Activated naive CD8-positive, alpha-beta T cell treated with anti-CD3 and anti-CD28 coated beads, Interleukin-2, amount 50 U/mL, for 24 hours (primary cell): ENCODE measurements at places on chromosomes 6 and 20.

- DNase-seq, result no peak
These were observed 187.2 kb downstream of the LRFN2 start for GRCh38 chr6:40399888-40400457.

GRCh38 chr6:135012764-135013163, 41.9 kb downstream of the HBS1L start:
- no peak for DNase-seq

- DNase-seq, result no peak
These were observed 23.7 kb upstream of the MMS22L start for GRCh38 chr6:97306544-97307320.

DNA sequence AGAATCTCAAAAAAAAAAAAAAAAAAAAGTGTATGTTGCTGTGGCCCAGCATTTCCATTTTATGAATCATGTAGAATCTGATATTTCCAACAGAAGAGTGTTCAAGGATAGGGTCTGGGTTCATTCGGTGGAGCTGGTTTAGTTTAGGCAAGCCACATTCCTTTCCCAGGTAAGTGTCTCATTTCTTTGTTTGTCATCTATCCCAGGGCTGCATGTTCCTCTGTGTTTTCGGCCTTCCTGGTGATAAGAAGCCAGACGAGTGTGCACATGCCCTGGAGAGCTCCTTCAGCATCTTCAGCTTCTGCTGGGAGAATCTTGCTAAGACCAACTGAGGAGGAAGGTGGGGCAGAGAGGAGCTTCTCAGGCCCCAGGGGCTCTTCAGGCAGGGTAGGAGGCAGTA, 38.2 kb downstream of the NFYA start:
- no peak for DNase-seq

- DNase-seq, result no peak
These were observed 59.7 kb upstream of the SNX9 start for GRCh38 chr6:157763129-157763903.

GRCh38 chr20:21019814-21020658, 86.1 kb downstream of the LINC00237 start:
- no peak for DNase-seq

- DNase-seq, result no peak
These were observed 21.7 kb downstream of the KCNK5 start for GRCh38 chr6:39207416-39208222.

- no peak for DNase-seq
These were observed 928.3 kb upstream of the FLRT3 start for GRCh38 chr20:15265581-15266309.

DNA sequence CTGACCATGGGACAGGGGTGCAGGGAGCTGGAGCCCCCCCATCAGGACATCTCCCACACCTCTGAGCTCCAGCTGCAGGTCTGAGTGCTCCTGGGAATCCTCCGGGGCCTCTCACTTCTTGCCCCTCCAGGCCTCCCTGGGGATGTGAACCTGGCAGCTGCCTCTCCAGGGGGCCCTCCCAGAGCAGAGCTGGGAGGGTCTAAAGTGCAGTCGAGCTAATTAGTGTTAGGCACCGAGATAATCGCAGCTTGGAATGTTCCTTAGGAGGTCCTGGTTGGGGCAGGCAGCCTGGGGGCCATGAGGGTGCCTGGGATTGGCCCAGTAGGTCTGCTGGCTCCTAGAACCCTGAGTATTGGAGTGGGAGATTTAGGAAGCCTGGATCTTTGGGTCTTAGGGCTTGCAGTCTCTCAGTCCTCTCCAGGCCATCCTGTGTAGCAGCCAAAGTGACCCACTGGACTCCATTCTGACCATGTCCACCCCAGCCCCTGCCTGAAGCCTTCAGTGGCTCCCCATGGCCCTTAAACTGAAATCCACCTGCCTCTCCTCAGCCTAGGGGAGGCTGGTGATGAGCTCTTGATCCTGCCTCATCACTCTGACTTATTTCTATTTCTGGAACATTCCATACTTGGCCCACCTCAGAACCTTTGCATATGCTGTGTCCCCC, 26.0 kb downstream of the CEBPB start:
- DNase-seq, result no peak

- DNase-seq, result no peak
These were observed 75.1 kb downstream of the PPP1R3G start for GRCh38 chr6:5160206-5160605.

DNA sequence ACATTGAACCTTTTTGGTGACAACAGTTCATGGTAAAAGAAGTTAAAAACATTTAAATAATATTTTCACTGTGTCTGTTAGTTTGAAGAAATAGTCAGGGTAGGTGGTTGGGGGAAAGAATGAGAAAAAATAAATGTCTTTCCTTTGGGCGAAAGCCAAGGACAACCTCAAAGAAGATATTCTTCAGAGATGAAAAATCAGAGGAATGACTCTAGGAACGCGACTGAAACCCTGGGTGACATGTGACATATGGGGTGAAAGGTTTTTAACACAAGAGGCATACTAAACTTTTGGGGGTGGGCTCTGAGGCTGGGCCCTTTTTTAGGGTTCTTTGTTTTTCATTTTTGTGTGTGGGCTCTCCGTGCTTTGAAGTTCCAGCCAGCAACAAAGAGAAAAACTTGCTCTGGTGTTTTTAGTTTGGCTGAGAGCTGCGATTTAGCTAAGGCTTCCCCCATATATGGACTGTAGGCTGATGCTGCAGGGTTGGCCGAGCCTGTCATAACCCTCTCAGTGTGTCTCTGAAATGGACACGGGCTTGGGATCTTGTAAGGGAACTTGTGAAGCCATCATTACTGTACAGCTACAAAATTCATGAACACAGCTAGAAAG, 610.1 kb upstream of the ARID1B start:
- DNase-seq, result no peak

DNA sequence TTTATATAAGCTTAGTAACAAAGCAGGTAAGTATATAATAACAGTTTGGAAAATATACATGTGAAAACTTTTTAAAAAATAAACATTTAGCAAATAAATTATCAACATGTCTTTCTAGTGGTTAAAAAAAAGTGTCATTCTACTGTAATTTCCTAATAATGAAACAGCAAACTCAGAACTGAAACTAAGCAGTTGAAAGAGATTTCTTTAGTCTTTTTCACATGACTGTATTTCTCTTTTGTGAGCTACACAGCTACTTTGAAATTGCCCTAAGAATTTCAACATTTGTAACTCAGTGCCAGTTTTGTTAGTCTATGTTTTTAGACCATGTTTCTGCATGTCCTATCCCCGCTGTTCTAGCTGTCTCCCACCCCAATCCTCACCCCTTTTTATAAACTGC, 28.4 kb upstream of the SDHAF4 start:
- no peak for DNase-seq

DNA sequence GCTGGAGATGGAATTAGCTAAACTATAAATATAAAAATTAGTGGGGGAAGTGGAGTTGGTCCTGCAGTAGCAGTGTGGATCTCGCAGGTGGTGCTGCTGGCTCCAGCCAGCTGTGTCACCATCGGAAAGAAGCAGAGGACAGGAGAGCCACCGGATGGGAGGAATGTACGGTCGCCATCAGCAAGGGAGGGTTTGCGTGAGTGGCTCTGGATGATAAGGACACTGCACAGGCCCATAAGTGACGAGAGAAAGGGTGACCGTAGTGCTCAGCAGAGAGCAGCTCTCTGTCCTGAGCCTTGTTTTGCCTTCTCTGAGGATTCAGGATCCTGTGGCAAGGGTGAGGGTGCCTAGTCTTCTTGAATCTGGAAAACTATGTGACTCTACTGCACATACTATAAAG, 378.7 kb downstream of the ZFAND3 start:
- DNase-seq, result no peak

- no peak for DNase-seq
These were observed 136.8 kb downstream of the ALDH8A1 start for GRCh38 chr6:134813146-134813545.

GRCh38 chr20:53547664-53548239, 45.9 kb downstream of the ZNF217 start:
- peak; percentile 6 for DNase-seq

DNA sequence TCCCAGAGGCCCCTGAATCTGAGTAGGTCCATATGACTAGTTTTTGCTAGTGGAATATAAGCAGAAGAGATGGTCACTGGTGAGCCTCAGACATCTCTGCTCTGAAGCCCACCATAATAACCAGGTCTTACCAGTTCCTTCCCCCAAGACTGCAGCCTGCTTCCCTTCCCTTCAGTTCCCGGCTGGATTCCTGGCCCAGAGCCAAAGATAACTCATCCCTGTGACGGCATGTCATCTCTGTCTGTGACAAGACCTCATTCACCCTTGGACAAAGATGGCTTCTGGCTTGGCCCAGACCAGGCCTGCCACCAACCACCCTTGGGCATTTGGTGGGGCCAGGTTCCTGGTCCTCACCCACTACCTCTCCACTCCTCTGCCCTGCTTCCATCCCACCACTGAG, 145.5 kb upstream of the TOP1 start:
- no peak for DNase-seq

- no peak for DNase-seq
These were observed 121.0 kb downstream of the QRSL1 start for GRCh38 chr6:106750142-106750918.

- no peak for DNase-seq
These were observed 66.9 kb upstream of the BHLHE23 start for GRCh38 chr20:63073738-63074065.

- DNase-seq, result no peak
These were observed 96.1 kb upstream of the ARMC2 start for GRCh38 chr6:108751851-108752732.

DNA sequence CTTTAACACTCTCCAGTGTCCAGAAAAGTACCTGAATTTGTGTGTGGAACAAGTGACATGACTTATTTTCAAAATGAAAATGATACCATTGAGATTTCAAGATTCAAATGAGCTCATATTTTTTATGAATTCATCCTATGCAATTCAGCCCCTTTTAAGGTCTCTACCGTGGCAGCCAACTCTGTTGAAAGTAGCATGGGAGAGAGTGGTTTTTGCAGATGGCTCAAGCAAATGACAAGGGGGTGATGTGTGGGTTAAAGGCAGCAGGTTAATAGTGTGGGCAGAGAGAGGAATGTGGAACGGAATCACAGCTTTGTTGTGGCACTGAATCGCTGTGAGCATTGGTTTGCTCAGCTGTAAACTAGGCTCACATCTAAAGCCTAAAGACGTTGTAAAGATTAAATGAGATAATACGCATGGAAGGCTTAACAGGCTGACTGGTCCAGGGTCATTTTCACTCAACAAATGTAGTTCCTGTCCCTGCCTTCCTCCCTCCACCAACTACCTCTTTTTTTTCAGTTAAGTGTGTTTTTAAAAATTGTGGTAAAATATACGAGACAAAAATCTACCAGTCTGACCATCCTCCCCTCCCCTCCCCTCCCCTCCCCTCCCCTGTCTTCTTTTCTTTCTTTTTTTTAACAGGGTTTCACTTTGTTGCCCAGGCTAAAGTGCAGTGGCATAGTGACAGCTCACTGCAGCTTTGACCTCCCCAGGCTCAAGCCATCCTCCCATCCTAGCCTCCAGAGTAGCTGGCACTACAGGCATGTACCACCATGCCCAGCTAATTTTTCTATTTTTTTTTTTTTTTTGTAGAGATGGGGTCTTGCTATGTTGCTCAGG, 114.7 kb upstream of the ZNF217 start:
- DNase-seq, result peak; percentile 48

- DNase-seq, result no peak
These were observed 73.6 kb downstream of the ERMARD start for GRCh38 chr6:169824848-169825557.

DNA sequence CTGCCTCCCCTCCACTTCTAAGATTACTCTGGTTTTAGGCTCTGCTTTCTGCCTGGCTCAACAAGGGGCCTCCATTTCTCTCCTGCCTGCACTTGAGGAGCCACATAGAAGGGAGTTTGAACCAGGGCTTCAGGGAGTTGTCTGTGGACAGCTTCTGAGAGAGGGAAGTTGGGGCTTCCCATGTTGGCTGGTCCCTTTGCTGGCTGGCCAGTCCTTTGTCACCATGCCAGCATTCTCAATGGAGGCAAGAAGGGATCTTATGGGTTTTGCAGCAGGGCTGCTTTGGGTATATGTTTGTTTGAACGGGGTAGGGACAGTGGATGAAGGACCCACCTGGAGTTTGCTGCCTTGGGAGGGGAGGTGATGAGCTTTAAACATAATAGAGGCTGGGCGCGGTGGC, 124.9 kb downstream of the CARMIL1 start:
- no peak for DNase-seq

DNA sequence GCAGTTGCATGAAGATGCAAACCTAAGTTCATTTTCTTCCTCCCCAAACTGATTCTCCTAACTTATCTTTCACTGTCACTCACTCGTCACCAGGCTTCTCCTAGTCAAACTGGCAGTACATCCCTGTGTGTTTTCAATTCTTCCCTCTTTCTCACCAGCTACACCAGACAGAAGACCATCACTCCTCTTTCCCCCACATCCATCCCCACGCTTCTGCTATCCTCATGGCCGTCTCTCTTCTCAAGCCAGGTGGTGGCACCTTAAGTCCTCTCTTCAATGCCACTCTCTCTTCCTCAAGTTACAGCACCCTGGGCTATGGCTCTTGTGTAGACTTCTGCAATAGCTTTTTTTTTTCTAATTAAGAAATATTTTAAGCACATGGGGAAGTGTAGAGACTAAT, 14.4 kb upstream of the TREM2 start:
- no peak for DNase-seq

DNA sequence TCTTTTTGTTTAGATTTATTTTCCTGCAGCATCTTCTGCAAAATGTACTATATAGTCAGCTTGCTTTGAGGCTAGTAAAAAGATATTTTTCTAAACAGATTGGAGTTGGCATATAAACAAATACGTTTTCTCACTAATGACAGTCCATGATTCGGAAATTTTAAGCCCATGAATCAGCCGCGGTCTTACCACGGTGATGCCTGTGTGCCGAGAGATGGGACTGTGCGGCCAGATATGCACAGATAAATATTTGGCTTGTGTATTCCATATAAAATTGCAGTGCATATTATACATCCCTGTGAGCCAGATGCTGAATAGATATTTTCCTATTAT, 3.2 kb downstream of the FOXC1 start:
- DNase-seq, result no peak

DNA sequence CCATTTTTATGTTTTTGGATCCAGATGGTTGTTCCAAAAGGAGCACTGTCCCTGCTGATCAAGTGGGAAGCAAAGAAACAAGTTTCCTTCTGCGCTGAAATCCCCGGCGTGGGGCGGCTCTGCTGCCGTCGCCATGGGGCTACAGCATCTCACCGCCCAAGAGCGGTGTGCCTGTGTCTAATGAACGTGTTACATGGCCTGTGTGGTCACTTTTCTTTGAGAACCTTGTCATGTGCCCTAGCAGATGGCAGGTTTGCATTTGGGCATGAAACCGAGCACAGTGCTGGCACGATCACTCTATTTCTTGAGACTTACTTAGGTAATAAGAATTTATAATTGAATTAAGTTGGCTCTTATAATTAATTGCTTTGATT, 51.9 kb downstream of the ZDHHC14 start:
- DNase-seq, result no peak

- DNase-seq, result no peak
These were observed 429.0 kb downstream of the BMP2 start for GRCh38 chr20:7196481-7196880.

DNA sequence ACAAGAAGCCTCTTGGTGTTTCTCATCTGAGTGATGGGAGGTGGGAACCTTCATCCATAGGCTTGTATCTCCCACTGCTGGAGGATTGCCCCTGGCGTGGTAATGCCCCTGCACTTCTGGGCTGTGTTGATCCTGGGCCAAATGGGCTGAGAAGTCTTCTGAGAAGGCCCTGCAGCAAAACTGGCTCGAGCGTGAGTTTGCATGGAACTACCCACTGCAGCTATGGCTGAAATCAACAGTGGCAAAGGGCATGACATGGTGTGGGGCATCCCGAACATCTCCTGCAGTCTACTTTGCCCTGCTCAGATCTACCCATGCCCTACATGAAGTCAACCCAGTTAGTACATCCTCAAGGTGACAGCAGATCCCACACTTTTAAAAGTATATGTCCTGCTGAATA, 130.6 kb downstream of the NRN1 start:
- DNase-seq, result no peak

- DNase-seq, result peak; percentile 76
These were observed 2.6 kb upstream of the ZBP1 start for GRCh38 chr20:57622579-57623381.
